ENCODE measurements at places on chromosomes 1 and 21.

DNA sequence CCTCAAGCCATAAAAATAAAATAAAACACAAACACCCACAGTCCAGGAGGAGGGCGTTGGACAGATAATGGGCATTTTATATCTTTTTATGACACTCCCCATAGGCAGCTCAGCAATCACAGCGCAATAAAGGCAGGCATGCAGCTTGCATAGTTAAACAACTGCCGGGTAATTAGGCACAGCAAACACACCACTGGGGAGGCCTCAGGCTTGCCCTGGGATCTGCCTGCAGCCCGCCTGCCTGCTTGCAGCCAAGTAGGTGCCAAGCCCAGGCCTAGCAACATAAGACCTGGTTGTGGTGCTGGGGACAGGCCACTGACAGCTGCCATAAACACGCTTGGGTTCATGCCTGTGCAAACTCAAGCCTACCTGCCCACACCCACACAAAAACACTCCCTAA lies 54.2 kb downstream of the DMAP1 start:
- DNase-seq = no peak

- DNase-seq = no peak
These were observed 169.6 kb downstream of the ROR1 start for GRCh38 chr1:63943393-63943792.

GRCh38 chr21:30332681-30333080 lies 4.8 kb downstream of the KRTAP27-1 start:
- no peak for DNase-seq

DNA sequence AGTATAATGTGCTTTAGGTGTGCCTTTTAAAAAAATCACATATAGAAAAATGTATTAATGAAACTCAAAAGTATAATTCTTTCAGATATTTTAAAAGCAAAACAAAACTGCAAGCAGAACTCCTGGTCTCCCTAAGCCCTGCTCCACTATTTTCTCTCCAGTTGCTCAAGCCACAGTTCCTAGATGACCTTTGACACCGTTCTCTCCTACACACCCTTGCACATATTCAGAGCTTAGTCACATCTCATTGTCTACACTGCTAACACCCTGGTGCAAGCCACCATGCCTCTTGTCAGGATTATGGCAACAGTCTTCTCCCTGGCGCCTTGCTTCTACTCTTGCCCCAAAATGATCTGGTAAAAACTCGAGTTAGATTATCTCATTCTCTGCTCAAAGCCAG lies 50.2 kb upstream of the ROR1 start:
- DNase-seq = no peak

- no peak for DNase-seq
These were observed 743 bp downstream of the TOMM20 start for GRCh38 chr1:235127732-235128455.

- no peak for DNase-seq
These were observed 47.2 kb downstream of the PTPRF start for GRCh38 chr1:43577655-43578542.

DNA sequence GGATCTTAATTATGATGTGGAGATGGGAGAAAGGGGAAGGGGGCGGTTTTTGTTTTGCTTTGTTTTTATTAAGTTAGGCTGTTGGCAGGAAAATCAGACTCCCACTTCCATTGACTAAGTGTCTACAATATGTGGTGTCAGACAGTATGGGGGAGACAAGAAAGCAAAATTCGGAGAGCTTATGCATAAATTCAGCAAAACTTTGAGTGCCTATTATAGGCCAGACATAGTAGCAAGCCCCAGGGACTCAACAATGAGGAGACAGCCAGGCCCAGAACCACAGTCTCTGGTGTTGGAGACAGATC lies 835 bp upstream of the TSPAN2 start:
- no peak for DNase-seq

DNA sequence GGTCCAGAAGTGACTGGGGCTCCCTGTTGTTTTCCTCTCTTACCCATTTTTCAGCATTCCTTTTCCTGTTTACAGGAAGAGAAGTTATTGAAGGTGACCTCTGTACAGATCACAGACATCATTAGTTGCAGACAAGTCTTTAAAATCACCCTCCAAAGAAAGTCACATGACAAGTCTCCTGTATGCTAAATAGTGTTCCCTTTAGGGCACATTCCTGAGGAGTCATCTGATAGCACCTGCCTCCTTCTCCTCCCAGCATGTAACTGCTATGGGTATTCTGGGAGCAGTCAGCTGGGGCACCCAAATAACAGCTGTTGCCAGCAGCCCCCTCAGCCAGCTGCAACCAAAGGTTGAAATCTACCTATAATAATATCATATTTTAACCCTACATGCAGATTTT lies 200.6 kb downstream of the PTGER3 start:
- DNase-seq = no peak

All from activated CD8-positive, alpha-beta memory T cell treated with anti-CD3 and anti-CD28 coated beads for 4 hours (primary cell).